ENCODE measurements at places on chromosomes 5 and 9.

DNA sequence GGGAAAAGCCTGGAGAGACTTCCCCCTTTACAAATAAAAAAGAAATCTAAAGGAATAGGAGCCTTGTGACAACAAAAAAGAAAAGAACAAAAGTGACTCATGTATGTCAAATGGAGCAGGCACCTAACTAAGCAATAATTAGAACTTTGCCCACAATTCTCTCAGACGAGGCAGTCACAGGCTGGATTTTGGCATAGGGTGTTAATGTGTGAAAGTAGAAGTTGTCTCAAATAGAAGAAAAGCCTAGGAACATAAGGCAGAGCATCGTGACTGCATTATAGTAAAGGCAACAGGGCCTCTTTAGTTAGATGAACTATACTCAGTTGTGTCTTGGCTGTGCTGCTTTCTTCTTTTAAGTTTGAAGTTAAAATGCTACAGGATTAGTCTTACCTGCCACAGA, 219.9 kb upstream of the TMEM161B start:
- no peak for DNase-seq

DNA sequence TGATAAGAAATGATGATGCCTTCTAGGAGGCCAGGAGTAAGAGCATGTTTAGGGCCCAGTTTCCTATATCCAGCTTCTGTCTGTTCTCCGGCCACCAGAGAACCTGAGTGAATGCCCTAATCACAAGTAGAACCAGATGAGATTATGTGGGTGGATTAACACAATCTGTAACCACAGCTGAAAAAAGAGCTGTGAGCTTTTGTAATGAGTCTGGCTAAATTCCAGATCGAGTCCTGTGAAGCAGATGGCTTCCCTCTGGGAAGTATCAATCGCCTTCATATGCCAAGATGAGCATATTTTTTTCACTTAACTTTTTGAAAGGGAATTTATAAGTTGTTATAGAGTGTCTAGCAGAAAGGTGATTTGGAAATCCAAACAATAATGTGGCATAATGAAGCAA, 99.8 kb downstream of the NNT start:
- no peak for DNase-seq

- DNase-seq, result no peak
Measured at GRCh38 chr5:157859227-157859575, 256 bp upstream of the CLINT1 start.

GRCh38 chr9:2919347-2919746, 75.5 kb upstream of the PUM3 start:
- DNase-seq, result no peak

GRCh38 chr9:18188971-18189370, 285.0 kb upstream of the ADAMTSL1 start:
- DNase-seq, result no peak

DNA sequence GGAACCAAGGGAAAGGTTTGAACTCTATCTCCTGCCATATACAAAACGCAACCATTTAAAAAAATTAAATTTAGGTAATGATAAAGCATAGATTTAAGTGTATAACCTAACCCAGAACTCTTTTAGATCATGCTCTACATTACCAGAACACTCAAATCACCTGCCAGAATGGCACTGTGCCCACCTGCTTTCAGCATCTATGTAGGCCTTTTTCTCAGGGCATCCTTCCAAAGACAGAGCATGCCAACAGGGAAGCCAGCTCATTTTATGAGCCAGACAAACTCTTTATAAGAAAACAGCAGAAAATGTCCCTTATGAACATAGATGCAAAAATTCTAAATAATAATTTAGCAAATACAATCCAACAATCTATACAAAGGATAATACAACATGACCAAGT, 47.9 kb upstream of the SMAD5 start:
- DNase-seq, result no peak

- no peak for DNase-seq
Measured at GRCh38 chr5:114208120-114208519, 153.8 kb upstream of the KCNN2 start.

- no peak for DNase-seq
Measured at GRCh38 chr5:84706678-84707641, 322.3 kb upstream of the EDIL3 start.

GRCh38 chr9:22131817-22132216, 122.7 kb upstream of the CDKN2B start:
- DNase-seq, result no peak

DNA sequence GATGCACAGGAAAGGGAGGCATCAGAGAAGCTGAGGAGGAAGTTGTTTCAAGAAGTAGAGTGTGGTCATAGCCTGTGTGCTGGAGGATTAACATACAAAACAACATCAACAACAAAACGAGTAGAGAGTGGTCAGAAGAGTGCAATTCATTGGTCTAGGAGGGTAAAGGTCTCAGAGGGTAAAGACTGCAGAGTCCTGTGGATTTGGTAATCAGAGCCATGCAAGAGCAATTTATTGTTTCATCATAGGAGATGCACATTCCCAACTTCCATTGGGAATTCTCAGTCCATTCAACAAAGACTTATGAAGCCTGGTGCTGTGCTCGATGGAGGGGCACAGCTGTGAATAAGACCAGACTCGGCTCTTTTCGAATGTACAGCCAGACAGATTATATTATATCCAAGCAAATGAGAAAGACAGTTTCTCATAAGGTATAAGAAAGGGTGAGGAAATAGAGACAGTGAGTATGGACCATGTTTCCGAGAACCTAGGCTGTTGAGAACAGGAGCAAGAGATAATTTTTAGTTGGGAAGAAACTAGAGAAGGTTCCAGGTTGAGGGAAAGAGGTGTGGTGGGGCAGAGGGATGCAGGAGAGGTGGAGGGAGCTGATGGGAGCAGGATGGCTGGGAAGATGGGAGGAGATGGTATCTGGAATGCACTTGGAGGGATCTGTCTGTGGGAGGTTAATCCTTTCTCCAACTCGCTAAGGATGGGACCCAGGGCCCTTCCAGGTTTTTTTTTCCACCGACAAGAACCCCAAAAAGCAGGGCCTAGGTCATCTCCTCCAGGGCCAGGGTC, 7.9 kb upstream of the MYORG start:
- DNase-seq, result no peak

DNA sequence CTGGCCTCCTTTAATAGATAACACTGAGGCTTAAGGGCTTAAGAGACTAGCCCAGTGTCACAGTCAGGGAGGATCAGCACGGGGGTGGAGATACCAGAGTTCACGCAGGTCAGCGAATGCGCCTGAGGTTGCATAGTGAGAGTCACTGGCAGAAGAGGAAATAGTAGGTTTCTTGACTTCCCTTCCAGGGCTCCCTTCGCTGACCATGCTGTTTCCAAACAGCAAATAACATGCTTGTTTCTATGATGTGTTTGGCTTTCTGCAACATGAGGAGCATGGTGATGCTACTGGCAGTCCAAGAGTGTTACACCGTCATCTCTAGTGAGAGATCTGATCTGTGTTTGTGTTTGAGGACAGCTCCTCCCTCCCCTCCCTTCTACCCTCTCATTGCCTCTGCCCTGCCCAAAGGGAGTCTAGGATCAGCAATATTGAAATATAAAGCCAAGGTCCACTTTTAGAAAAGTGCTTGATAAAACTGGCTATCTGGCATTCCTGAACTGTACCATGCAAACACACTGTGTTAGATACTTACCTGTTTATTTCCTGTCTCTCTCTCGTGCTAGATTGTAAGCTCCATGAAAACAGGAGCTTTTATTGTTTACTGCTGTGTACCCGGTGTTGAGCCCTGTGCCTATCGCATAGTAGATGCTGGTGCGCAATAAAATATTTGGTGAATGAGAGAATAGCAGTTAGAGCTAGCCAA, 12.3 kb downstream of the TLE4 start:
- DNase-seq, result no peak

DNA sequence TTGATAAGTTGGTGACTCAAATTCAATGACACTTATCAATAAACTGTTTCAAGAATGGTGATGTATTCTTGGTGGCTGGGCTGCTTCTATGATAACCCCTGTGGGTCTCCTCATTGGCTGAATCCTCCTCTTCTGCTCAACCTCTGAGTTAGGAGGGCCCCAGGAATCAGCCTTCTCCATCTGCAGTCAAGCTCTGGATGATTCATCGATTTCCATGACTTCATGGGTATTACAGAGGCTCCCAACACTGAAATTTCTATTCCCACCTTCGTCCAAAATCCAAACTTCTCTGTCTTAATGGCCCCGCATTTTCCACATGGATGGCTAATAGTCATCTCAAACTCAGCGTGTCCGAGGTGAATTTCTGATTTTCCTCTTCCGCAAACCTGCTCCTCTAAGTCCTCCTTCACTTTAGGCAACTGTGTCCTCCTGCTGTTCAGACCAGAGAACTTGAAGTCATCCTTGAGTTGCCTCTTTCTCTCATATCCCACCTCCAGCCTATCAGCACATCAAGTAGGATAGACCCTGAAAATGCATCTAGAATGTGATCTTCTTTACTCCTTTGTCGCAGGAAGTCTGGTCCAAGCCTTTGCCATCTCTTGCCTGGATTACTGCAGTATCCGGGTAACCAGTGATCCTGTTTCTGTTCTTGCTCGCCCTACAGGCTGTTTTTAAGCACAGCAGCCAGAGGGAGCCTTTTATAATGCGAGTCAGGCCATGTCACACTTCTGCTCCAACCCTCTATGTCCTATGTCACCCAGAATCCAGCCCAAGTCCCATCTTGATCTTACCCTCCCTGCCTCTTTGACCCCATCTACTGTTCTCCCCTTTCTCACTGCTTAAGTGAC, 41.4 kb upstream of the IL7R start:
- DNase-seq, result no peak

- no peak for DNase-seq
Measured at GRCh38 chr5:88664645-88665044, 218.3 kb downstream of the MEF2C start.

DNA sequence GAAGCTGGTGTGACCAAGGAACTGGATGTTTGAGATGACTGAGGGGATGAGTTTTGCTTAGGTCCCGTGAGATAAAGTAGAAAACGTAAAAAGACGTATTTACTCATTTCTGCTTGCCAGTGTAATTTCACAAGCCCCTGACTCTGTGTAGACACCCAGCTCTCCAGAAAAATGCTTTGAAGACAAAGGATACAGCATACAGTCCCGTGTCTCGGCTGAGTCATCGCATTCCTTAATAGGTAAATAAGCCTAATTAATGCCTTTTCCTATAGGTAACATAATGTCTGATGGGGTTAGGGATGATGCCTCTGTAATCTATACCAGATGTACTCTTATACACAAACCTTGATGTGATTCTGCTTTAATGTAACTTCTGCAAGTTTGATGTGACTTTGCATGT, 20.2 kb downstream of the S100Z start:
- no peak for DNase-seq

GRCh38 chr9:5040730-5041389, 55.8 kb downstream of the JAK2 start:
- no peak for DNase-seq

GRCh38 chr9:109478051-109478563, 20.0 kb downstream of the PTPN3 start:
- no peak for DNase-seq

- no peak for DNase-seq
Measured at GRCh38 chr9:116198344-116198743, 44.8 kb downstream of the PAPPA start.

- DNase-seq, result no peak
Measured at GRCh38 chr5:135694012-135694411, 115.2 kb upstream of the CXCL14 start.

- DNase-seq, result no peak
Measured at GRCh38 chr5:134437340-134437846, 25.7 kb upstream of the CDKN2AIPNL start.

DNA sequence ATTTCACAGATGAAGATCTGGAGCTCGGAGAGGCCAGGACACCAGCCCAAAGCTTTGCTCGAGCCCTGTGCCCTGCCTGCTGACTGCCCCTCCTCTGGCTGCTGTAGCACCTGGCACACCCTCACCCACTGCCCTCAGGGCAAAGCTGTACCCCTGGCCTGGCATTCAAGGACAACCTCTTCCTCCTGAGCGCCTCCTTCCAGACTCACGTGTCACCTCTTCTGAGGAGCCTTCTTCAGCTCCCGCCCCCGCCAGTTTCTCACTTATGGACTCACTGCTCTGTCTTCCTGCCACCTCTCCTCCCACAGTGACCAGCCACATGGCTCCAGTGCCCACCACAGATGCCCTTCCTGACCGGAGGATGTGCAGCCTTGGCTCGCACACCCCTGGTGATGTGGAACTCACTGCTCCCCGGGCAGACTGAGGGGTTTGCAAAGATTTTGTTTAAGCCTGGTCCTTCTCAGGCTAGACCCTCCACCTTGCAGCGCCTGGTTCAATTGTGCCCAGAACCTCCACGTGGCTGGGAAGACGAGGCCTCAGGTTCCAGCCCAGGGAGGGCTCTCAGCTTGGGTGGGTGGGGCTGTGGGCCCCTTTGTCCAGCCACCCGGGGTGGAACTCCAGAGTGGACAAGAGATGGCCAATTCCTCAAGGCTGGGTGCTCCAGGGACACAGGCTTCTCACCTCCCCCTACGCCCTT, 46.6 kb upstream of the PHYKPL start:
- no peak for DNase-seq

DNA sequence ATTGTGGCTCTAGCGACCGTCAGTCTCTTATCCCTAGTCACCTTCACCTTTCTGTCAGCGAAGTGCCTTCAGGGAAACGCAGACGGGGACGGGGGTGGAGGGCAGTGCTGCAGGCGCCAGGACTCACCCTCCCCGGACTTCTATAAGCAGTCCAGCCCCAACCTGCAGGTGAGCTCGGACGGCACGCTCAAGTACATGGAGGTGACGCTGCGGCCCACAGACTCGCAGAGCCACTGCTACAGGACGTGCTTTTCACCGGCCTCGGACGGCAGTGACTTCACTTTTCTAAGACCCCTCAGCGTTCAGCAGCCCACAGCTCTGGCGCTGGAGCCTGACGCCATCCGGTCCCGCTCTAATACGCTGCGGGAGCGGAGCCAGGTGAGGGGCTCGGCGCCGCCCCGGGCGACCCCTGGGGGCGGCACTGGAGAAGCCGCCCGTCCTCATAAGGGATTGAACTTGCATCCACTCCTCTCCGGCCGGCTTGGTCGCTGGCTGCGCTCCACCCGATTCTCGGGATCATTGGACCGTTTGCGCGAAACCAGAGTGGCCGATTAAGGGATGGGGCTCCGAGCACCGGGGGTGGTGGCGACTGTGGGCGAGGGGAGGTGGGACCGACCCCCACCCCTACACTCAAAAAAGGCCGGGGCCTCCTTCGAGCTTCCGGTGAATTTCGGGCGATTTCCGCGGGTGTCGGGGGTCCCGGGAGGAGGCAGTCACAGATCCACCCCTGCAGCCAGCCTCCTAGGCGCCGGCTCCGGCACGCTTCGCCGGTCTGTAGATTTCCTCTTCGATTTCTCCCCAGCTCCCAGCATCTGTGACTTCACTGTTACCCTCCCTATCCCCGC, 2.7 kb downstream of the PCDHGC5 start:
- DNase-seq, result no peak
